ENCODE measurements at places on chromosomes 1 and 21.

GRCh38 chr1:27301582-27302199 is 20.3 kb upstream of the TMEM222 start:
- no peak for DNase-seq

DNA sequence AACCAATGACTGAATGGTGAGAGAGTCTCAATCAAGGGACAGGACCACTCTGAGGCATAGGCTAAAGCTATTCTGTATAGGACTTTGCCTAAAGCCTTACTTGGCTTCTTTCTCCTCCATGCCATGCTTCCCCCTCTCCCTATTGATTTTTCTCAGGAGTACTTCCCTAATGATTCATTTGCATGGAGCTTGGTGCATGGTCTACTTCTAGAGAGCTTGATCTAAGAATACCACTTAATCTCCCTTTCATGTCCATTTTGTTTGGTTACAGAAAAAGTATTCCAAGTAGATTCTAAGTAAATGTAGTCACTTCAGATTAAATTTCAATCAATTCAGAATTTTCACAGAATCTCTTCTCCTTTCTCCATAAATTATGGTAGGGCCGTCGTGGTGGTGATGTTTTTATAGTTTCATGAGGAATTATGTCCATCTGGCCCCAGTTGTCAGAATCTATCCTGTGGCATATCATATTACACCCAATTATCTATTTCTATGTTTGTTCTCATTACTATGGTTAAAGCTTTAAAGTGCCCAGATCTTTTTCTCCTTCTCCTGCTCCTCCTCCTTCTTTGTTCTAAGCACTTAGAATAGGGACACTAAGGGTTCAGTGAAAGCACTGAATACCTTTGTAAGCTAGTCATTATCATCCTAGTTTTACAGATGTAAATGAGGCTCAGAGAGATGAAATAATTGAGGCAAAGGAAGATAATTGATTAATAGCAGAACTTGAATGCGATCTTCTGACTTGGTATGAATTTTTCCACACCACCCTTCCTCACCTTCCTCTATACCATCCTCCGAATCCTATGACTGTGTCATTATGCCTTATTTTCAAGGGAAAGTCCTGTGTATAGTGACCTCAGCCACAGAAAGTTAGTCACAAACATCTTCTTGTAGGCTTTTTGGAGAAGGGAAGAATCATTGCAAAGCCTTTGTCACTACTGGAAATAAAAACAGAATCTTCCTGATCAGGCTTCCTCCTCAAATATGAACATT is 85.6 kb upstream of the ZRANB2 start:
- no peak for DNase-seq

- no peak for DNase-seq
Observed at GRCh38 chr1:42219627-42220026, 55.1 kb upstream of the GUCA2A start.

DNA sequence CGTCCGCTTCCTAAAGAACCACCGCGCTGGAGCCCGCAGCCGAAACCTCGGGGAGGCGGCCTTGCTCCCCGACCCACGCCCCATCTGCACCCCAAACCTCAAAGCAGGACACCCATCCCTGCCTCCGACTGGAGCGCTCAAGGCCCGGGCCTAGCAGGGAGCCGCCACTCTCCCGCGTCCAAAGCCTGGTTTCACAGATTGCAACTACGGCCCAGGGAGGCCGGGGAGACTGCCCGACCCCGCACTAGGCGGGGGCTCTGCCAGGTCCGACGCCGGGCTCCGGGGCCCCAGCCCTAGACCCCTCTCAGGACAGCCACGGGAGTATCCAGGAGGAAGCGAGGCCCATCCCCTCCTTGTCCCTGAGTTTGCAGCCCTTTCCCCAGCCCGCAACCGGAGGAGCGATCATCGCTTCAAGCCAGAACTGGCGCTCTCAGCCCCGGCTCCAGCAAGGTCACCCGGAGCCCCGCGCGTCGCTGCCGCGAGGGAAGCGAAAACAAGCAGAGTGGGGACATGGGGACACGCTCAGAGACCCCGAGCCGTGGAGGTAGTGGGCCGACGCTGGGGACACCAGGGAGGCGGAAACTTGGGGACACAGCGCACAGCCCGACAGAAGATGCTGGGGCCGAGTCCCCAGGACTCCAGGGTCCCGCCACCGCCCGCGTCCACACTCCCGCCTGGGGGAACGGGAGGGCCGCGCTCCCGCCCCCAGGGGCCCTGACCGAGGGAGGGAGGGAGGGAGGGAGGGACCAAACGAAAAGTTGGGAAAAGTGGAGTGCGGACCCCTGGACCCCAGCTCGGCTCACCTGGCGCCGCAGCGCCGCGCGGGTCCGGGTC is 433 bp downstream of the TMEM200B start:
- peak; percentile 22 for DNase-seq

GRCh38 chr21:30463713-30464112 is 16.5 kb downstream of the KRTAP19-1 start:
- no peak for DNase-seq

- no peak for DNase-seq
Observed at GRCh38 chr1:37128091-37128490, 93.8 kb upstream of the GRIK3 start.

DNA sequence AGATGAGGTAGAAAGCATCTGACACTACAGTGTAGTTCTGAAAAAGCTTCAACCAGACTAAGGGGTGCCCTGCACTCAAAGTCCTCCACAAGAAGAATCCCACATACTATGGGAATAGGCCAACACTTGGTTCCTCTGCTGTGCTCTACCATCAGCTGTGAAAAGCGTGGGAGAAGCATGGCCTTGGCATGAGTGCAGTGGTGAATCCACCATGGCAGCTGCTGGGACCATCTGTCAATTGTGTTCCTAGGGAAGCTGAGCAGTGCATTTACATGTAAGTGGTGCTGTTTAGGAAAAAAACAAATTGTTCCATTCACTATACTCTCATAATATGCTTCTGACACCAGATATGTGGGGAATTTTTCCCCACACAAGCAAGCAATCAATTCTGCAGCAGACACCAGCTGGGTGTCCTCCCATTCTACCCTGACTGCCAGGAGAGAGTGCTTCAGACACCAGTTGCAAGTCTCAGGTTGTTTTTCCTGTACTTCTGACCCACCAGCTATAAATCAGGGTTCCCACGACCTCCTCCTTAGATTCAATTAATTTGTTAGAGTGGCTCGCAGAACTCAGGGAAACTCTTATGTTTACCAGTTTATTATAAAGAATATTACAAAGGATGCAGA is 230.8 kb upstream of the CHRM3 start:
- no peak for DNase-seq

DNA sequence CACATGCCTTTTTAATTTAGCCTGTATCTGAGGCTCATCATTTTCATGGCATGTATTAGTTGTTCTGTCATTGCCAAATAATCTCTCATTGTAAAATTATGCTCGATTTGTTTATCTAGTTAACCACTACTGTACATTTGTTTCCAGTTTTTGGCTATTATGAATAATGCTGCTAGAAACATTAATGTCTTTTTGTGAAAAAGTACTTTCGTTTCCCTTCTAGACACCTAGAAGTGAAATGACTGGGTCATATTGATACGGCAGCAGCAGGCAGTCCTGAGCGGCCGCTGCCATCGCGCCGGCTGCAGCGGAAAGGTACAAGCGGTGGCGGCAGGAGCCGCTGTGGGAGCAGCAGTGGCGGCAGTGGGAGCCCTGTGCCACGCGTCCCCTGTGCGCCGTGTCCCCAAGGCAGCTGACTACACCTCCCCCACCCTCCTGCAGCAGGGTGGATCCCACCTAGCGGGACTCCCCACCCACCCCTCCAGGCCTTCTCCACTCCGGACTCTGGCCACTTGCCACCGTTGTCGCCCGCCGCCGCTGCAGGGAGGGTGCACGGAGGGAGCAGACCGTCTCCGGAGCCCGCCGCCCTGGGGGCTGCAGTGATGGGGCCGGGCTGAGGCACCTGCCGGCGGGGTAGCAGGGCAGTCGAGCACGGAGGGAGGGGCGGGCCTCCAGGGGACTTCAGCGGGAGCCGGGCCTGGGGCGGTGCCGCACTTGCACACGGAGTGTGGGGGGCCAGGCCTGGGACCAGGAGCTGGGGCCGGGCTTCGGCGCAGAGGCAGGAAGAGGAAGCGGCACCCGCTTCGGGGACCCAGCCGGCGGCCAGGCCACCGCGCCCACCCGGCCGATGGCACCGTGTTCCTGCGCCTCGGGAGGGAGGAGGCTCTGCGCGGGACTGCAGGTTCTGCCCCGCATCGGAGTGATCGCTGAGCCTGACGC is 66.8 kb upstream of the RGS7 start:
- DNase-seq: no peak

- DNase-seq: no peak
Observed at GRCh38 chr1:26542771-26543451, 13.3 kb downstream of the RPS6KA1 start.

- DNase-seq: no peak
Observed at GRCh38 chr1:165905853-165906252, 78.4 kb downstream of the UCK2 start.

- no peak for DNase-seq
Observed at GRCh38 chr1:156401041-156401574, 32.1 kb downstream of the RHBG start.

DNA sequence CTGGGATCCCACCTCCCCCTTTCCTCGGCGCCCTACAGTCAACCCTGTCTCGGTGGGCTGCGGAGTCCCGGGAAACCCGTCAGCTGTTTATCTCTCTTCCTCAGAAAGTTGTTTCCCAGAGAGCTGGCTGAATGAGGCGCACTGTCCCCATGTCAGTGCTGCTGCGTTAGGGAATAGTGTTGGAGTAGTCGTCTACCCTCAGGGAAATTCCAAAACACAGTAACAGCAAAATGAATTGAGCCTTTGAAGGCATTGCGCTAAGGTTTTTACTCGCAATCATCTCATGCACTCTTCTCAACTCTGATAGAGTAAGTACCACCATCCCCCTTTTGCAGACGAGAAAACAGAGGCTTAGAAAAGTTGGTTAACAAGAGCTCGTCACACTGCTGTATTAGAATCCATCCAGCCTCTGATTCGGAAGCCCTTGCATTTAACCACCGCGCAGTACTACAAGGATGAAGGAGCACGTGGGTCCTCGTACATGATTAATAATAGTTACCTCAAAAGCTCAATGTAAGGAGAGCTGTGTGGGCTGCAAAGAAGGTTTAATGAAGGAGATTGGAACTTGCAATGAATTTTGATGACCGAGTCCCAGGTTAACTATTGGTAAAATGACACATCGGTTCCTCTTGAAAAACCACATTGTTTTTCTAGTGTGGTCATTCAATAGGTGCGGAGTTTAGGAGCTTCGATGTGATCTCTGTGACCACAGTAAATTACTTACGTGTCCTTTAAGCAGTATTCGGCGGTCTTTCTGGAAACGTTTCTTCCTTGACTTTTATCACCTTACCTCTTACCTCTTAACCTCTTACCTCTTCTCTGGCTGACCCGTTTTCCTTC is 788 bp upstream of the EDEM3 start:
- DNase-seq: peak; percentile 35

DNA sequence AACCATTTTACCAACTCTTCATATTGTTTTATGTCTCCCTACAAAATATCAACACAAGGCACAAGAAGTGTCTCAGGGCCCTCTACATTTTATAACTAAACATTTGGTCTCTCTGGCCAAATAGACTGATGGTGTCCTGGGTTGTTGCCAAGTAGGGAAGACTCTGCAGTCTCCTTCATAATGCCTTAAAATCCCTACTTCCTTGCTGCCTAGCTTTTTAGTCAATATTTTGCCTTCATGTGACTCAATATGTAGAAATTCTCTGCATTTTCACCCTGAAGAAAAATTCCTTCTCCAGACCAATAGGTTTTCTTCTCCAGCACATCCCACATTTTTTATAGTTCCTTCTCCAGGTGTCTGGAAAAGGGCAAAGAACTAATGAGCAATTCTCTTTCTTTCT is 72.6 kb upstream of the IPO9 start:
- DNase-seq: no peak

DNA sequence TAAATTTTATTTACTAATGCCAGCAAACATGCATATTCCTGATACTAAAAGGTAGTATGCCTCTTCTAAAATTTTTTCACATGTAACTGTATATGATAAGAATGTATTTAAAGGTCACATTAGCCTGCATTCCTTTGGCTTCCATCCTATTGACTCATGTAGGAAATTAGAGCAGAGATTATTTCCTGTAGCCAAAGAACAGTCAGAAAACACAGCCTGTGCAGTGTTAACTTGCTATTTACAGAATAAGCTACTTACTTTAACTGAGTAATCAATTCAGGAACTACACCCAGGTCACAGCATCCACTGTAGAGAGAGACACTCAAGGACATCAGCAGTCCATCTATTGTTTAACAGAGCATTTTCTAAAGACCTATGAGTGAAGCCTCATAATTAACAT is 154.5 kb upstream of the ADGRL4 start:
- no peak for DNase-seq

DNA sequence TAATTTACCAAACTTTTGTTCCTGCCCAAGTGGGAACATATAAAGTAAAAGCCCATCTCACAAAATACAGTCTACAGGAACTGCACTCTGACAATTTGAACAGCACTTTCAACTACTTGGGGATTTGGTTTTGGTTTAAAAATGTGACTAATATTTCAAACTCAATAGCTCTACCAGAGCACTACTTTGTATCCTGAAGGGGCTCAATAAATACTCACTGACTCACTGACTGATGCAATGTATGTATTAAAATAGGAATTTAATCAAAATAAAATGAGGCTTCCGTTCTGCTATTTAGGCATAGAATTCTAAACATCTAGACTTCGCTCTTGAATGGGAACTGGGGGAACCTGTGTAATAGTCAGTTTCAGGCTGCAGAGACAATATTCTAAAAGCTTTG is 21.9 kb downstream of the EFCAB14 start:
- no peak for DNase-seq

- no peak for DNase-seq
Observed at GRCh38 chr21:16205527-16205926, 475.7 kb downstream of the USP25 start.

GRCh38 chr1:228925691-228926090 is 190.4 kb downstream of the RHOU start:
- DNase-seq: no peak

DNA sequence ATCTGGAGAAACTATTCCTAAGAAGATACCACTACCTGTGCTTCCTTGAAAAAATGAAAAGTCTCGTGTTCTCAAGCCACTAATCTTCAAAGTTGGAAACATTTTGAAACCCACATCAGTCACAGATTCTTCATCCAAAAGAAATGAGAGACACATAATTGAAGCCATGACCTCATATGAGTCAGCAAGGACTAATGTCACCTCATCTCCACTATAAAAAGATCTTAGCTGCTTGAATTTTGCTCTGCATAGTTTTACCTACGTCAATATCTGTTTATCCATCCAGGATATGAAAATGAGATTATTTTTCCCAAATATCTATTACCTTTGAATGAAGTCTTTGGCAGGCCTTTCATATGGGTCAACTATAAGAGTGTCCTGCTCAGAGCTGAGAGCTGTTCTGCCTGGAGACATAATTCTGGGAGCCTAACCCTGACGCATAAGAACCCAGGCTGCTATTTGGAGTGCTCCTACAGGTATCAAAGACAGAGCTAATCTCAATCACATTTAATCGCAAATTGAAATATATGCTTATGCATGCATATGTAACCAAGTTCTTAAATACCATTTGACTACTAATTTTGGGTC is 312.5 kb upstream of the PKN2 start:
- DNase-seq: no peak

DNA sequence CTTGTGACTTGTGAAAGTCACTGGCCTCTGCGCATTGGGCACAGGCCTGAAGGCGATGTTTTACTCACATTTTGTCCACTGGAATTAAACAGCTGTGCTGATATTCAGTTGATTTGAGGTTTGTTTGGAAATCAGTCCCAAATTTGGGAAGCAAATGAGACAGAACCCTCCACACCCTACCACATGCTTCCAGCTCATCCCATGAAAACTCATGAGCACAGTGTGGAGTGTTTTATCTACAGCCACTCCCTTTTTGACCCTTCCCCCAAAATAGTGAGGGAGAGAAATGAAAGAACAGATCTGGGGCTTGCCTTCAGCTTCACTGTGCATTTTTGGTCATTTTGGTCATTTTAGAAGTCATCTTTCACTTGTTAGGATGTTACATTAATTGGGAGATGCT is 101.3 kb downstream of the CAMTA1 start:
- no peak for DNase-seq

Measured in effector memory CD8-positive, alpha-beta T cell (primary cell).